ENCODE measurements at places on chromosomes 1 and 21.
A peak's percentile ranks its signal among the peaks of the same experiment; 100 is the strongest.

- DNase-seq: no peak
Observed at GRCh38 chr1:169259816-169260215, 107.8 kb downstream of the NME7 start.

- DNase-seq: no peak
Observed at GRCh38 chr1:110234691-110235090, 24.6 kb downstream of the KCNC4 start.

DNA sequence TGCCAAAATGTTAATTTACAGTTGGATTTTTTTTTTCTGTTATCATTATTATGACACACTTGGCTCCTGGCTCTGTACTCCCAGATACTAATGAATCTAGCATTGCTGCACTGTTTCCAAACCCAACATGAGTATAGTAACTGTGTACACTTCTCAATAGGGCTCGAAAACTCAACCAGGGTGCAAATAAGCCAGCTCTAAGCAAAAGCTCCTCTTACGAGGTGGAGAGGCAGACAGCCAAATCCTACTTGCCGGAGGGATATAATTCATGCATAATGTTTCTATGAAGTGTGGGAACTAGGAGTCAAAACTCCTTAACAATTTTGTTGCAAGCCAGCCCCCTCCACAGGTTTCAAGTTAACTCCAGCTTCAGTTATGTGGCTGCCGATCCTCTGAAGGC is 510.4 kb upstream of the ZP4 start:
- DNase-seq: no peak

- no peak for DNase-seq
Observed at GRCh38 chr1:201902198-201902597, 13.5 kb downstream of the SHISA4 start.

DNA sequence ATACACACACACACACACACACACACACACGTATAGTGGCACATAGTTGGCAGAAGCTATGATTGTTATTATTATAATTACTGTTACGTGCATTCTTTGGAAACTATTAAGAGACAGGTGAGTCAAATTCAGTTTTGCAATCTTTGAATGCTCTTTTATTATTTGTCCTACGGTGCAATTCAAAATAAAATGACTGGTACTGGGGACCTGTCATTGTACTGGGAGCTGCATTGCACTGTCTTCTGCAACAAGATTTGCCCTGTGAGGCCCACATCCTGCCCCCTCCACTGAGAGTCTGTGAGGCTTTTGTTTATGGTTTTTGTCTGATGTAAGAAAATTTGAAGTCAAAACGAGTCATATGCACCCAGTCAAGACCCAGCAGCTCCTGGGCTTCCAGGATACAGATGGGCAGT is 1.9 kb downstream of the LY9 start:
- DNase-seq: no peak

- no peak for DNase-seq
Observed at GRCh38 chr1:44276901-44277300, 63.6 kb downstream of the DMAP1 start.

GRCh38 chr1:5632814-5633213 is 359.4 kb downstream of the NPHP4 start:
- no peak for DNase-seq

DNA sequence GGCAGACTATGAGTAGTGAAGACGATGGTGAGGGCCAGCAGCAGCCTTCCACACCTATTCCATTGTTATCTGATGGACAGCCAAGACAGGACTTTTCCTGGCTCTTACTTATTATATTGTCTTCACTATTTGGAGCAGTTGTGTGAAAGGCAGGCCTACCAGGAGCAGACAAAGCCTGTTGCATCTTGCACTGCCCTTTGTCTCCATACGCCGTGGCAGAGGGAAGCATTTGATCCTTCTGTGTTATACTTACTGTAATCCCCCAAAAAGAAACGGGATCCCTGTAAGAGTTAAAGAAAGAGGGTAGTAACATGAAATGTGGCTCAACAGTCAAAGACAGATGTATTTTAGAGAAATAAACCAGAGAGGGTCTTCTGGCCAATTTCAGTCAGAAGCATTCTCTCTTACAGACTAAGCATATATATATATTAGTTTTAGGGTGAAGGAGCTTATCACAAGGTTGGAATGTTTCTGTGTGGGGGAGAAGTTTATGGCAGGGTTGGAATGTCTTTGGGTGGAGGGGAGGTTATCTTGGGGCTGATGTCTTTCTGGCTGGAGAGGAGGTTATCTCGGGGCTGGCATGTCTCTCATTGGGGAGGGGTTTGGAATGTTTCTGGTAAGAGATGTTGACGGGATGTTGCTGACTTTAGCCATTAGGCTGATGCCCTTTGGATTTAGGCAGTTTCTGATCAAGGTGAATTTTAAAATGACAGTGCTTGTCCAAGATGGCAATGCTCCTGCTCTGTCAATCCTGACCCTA is 23.4 kb upstream of the HSD3B1 start:
- DNase-seq: no peak

DNA sequence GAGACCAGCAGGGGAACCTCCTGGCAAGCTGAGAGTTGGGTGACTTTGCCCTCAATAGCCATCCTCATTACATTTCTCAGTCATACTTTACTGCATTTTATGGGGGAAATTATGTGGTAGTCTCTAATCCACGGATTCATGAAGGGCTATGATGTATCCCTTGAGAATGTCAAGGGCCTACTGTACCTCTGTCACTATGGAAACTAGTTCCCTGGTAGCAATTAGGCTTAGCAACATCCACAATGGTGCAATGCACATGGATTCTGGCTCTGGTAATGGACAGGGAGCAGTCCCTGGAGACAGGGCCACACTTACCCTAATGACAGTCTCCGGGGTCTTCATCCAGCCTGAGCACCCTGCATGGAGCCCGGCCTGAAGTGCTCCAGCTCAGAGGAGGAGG is 26.5 kb downstream of the LRRN2 start:
- no peak for DNase-seq

DNA sequence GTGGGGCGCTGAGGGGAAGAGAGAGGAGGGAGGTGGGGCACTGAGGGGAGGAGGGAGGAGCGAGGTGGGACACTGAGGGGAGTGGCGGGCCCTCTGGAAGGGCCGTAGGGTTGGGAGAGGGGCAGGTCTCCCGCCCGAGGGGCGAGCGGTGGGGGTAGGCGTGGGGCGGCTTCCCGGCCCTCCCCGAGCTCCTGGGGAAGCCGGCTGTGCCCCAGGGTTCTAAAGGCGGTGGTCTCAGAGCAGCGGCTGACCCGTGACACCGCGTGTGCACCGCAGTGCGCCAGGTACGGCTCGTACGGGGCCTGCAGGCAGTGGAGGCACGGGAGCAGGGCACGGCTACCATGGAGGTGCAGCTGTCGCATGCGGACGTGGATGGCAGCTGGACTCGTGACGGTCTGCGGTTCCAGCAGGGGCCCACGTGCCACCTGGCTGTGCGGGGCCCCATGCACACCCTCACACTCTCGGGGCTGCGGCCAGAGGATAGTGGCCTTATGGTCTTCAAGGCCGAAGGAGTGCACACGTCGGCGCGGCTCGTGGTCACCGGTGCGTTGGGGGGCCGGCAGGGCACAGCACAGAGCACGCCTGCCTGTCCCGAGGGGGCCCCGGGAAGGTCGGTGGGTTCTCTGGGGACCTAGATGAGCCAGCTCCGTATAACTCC is 68.5 kb downstream of the OBSCN start:
- DNase-seq: peak; percentile 19

DNA sequence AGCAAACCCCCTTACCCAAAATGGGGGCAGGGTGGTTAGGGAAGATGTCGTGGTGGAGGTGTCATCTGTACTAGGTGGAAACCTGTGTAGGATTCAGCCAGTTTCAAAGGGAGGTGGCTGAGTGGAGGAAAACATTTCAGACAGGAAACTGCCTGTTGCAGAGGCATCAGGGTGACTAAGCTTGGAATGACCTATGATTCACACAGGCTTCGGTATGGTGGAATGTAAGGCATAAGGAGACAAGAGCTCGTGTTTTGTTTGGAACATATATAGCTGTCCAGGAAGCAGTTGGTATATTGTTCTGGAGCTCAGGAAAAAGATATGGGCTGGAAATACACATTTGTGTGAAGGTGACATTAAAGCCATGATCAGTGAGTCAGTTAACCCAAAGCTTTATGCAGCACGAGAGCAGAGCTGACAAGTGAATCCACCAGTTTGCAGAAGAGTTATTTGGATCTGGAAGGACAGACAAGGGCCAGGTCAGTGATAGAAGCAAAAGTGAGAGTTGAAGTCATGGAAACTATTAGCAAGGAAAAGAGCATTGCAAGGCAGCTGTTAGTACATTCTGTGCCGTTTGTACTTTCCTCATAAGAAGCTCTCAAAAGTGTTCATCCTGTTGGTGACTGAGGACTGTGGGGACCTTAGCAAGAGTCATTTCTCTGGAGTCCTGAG is 12.2 kb downstream of the UTP25 start:
- DNase-seq: no peak

Data from renal pelvis (tissue), 12 donors.